ENCODE measurements at places on chromosomes 2 and 18.

DNA sequence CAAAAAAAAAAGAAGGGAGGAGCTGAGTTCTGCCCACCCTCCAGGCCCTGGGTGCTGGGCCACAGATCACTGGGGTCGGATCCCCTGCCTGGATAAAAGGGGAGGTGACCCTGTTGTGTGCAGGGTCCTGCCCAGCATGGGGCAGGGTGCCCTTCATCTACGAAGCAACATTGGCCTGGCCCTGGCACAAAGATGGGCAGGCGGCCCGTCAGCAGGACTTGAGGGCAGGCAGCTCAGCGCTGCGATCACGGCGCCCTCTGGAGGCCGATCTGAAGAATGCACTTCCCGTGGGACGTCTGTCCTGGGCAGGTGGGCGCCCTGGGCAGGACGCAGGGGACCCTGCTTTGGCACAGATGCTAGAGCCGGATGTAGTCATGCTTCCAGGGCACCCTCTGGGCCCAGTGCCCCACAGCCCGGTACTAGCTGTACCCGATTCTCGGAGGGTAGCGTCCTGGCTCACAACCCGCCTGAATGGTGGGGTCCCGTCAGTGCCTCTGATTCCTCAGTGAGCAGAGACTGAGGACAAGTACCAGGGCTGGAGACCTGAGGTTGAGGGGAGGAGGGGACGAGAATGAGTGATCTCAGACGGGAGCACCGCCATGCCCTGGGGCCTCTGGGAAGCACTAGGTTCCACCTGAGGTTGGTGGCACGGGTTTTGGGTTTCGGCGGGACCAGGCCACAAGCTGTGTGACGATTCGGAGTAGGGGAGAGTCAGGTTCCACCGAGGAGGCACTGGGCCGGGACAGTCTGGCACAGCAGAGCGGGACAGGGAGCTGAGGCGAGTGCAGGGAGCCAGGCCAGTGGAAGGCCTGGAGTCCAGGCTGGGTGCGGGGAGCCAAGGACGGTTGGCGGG lies 18.0 kb downstream of the ARID5A start:
- DNase-seq = no peak

- DNase-seq = no peak
These were observed 140.6 kb downstream of the GCA start for GRCh38 chr2:162484551-162484950.

GRCh38 chr2:139439100-139439499 lies 658.9 kb upstream of the NXPH2 start:
- DNase-seq = no peak

- DNase-seq = no peak
These were observed 13.2 kb upstream of the SS18 start for GRCh38 chr18:26103579-26103978.

- no peak for DNase-seq
These were observed 170.2 kb downstream of the TPGS2 start for GRCh38 chr18:36658611-36659010.

GRCh38 chr2:215826838-215827441 lies 186.4 kb downstream of the MREG start:
- DNase-seq = no peak

- no peak for DNase-seq
These were observed 18.8 kb downstream of the ZEB2 start for GRCh38 chr2:144501118-144501517.

DNA sequence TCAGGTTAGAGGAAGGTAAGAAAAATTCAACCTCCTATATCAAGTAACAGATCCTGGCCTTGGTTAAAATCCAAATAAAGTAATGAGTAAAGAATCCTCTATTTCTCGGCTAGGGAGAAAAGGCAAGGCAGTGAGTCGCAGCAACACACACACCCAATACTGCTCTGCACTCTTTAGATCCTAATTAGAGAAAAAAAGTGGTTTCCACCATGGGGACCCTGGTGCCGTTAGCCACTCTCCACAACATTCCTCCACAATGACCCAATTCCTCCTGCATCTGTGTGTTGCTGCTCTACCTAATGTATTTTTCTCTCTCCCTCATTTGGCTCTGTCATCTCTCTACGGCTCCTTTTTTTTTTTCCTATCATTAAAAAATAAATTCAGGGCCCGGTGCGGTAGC lies 462.7 kb downstream of the METTL4 start:
- no peak for DNase-seq

- DNase-seq = no peak
These were observed 14.0 kb downstream of the MCFD2 start for GRCh38 chr2:46901611-46902010.

DNA sequence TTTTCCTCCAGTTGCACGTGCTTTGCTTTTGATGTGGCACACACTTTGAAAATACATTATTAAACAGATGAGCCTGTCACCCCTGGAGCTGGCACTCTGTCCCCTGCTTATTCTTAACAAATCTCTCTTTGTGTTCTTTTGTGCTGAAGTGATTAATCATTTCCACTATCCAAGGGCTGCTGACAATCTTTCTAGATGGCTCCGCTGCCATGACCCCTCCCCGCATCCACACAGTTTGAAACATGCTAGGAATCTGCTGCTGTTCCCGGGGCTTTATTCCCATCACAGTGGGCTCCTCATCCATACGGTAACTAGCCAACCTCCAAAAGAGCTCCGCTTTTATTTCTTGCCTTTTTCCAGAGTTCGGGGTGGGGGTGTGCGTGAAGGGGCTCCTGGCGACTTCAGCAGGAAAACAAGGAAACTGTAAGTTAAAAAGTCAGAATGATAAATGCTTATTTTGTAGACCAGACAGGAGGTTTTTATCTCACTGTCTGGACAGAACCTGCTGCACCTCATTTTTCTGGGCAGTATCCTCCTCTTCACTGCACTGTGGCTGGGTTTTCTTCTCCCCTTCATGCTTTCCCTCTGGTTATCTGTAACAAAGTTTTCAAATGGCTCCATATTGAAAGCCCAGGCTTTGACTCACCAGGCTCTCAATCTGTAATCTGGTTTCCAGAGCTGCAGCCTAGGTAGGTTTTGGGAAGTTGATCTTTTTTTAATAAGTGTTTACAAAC lies 319.7 kb downstream of the AFF3 start:
- DNase-seq = no peak

DNA sequence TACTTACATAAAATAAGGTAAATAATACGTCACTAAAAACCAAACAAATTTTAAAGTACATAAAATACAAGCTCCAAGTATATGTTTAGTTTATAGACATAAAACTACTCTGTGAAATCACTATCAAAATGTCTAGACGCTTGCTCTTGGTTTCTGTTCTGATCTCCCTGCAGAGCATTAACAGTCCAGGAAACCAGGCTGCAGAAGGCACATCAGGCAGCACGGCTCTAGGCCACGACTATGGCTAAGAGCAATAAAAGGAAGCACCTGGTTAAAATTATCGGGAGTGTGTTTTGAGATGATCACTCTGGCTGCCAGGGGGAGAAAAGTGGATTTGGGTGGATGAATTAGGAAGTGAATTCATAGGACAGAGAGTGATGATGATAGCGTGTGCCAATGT lies 196.0 kb upstream of the SPHKAP start:
- no peak for DNase-seq

DNA sequence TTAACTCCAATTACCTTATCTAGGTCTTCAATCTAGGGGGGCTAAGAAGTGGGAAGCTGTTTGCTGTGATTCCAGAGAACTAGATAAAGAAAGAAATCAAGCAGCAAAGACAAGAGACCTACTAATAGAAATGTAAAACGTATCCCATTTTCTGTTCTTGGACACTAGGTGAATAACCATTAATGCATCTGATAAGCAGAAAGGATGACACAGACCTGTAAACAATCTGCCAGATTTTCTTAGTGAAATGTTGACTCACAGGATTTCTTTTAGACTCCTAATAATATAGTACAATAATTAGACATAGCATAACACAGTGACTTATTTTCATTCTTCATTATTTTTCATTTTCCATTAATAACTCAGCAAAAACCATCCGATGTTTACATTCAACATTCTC lies 1.3 kb downstream of the WDR35 start:
- no peak for DNase-seq

DNA sequence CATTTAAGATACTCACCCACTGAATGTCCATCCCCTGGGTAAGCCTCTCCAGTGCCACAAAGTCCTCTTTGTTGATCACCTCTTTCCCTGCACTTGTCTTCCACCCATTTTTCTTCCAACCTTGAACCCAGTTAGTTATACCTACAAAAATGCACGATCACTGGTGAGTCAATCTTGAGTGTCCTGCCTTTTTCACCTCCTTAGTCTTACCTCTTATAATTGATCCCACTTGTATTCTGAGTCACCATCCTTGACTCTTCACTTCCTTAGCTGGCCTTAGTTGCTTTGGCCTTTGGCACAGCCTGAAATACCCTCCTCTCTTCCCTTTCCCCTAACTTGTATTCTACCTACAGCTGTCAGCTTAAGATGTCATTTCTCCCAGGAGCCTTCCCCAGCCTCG lies 10.2 kb downstream of the RNASEH1 start:
- no peak for DNase-seq

DNA sequence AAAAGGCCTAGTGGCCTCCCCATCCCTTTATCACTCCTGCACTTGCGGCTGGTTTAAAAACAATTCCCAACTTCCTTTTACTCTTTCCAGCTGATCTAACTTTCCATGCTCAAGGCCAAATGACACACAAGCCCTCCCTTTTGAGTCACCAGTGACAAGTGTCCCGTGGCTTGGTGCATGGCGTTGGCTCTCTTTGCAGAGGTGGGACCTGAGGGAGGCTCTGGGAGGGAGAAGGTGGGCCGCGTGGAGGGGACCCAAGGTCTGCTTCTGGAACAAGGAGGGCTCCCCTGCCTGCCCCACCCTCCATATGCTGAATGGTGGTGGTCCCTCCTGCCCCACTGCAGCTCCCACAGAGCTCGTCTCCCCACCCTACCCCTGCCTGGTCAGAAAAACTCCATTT lies 30.8 kb upstream of the HPCAL1 start:
- no peak for DNase-seq

GRCh38 chr2:59674100-59674499 lies 879.4 kb downstream of the BCL11A start:
- DNase-seq = no peak

DNA sequence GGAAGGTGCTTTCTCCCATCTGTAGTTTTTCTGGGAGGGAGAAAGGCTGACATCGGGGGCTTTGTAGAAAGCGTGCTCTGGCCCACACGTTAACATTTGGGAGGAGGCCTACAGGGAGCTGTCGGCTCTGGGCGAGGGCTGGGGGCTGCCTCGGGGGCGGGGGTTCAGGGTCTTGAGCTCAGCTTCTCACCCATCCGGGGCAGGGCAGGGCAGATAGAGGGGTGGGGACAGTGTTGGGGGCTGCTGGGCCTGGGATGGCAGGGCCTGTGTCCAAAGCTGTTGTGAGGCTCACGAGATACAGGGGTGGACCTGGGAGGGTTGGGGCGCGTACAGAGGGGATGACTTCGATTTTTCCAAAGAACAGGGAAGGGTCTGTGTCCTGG lies 27.0 kb downstream of the NFATC1 start:
- DNase-seq = no peak

- DNase-seq = no peak
These were observed 249.0 kb upstream of the OSR1 start for GRCh38 chr2:19607400-19607799.

- no peak for DNase-seq
These were observed 129.8 kb upstream of the EPAS1 start for GRCh38 chr2:46167406-46167805.

GRCh38 chr2:113174376-113174750 lies 592 bp downstream of the PSD4 start:
- no peak for DNase-seq

- DNase-seq = no peak
These were observed 272.5 kb downstream of the ZNF407 start for GRCh38 chr18:74869904-74870863.

DNA sequence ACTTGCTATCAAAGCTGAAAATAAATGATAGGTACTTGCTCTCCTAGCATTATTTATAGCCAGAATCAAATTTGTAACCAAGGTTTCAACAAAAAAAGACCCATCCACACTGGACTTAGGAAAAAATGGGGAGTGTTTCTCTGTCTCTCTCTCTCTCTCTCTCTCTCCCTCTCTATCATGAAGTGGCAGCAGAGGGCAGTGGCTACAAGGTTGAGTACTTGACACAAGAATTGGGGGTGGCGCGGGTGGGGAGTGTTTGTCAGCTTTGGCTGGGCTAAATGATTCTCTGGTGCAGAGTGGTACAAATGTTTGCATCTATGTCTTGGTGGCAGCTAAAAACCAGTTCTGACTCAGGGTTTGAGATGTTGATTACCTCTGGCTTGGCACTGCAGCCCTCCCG lies 85.0 kb downstream of the RBM43 start:
- no peak for DNase-seq

DNA sequence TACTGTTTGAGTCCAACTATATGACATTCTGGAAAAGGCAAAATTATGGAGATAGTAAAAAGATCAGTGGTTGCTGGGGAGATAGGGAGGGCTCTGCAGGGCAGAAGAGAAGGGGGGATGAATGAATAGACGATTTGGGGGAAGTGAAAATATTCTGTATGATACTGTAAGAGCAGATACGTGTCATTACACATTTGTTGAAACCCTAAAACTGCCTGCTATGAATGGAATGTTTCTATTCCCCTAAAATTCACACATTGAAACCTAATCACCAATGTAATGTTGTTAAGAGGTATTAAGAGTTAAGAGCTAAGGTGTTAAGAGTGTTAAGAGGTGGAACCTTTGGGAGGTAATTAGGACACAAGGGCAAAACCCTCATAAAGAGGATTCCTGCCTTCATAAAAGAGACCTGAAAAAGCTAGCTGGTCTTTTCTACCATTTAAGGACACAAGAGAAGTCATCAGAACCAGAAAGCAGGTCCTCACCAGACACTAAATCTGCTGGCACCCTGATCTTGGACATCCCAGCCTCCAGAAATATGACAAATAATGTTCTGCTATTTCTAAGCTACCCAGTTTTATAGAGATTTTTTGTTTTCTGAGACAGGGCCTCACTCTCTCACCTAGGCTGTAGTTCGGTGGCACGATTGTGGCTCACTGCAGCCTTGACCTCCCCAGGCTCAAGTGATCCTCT lies 76.2 kb downstream of the ATAD2B start:
- DNase-seq = no peak

- no peak for DNase-seq
These were observed 59.3 kb downstream of the ETAA1 start for GRCh38 chr2:67456428-67456827.
